Activated CD4-positive, alpha-beta T cell treated with anti-CD3 and anti-CD28 coated beads for 4 hours (primary cell): ENCODE measurements at places on chromosomes 5 and 9.

- no peak for DNase-seq
These were observed 146.4 kb upstream of the ZNF366 start for GRCh38 chr5:72653586-72653985.

DNA sequence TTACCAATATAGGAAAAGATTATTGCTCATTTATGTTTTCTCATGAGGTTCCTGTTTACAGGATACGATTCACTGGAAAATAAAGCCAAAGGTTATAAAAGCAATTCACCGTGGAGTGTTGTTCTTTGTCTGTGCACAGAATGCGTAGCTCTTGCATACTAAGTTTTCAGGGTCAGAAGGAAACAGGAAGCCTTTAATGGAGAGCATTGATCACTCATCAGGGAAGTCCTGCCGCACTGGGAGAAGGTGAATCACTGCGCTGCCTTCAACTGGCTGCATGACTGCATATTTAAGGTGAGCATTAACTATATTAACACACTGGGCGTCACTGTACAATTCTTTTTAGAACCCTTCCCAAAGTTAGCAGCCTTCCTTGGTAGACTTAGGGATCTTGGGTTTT is 74.1 kb upstream of the SYK start:
- DNase-seq: no peak

GRCh38 chr5:21654556-21654955 is 1198.6 kb downstream of the CDH12 start:
- DNase-seq: no peak

- no peak for DNase-seq
These were observed 11.9 kb downstream of the GRIN1 start for GRCh38 chr9:137150617-137151457.

DNA sequence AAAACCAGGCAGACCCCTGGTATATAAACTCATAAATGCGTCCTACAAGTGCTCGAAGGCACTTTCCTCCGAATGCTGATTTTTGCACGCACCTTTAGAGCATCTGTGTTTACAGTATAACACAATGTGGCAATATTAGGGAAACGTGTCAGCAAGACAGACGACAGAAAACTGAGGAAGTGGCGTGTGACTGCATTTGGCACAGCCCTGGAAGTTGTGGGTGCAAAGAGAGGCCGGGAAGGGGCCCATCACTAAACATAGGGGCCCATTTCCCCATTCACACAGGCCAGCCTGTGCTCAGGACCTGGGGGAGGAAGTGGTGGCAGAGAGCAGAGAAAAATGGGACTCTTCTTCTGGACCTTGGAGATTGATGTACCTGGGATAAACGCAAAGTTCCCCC is 48.2 kb downstream of the RASGEF1C start:
- no peak for DNase-seq
